ENCODE measurements at places on chromosomes 2 and 18.

DNA sequence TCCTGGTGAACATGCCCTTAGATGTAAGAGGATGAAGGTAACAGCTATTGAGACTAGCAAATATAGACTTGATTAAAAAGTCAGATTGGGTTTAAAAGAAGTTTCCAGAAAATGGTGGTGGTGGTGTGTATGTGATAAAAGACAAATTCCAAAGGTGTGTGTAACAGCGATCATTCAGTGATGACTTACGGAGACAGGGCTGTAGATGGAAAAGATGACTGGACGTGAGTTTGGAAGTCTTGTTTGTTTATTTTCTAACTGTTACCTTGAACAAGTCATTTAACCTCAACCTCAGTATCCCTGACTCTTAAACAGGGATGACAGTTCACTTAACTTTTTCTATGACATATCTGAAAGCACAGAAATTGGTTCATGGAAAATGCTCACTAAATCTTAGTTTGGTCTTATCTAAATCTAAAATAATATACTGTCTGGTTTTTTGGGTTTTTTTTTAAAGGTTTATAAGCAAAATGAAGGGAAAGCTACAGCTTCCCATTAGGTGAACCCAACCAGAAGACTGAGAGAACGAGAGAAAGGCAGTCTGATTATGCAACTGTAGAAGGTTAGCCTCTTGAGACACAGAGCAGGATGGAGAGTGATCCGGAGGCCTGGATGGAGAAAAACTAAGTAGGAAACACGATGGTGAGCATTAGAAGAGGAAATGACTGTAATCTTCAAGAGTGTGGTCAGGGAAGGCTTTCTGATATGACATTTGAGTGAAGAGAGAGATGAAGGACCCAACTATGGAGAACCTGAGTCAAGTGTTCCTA lies 71.9 kb downstream of the TCF4 start:
- DNase-seq: no peak

- no peak for DNase-seq
Measured at GRCh38 chr2:236661762-236662110, 92.1 kb downstream of the ACKR3 start.

DNA sequence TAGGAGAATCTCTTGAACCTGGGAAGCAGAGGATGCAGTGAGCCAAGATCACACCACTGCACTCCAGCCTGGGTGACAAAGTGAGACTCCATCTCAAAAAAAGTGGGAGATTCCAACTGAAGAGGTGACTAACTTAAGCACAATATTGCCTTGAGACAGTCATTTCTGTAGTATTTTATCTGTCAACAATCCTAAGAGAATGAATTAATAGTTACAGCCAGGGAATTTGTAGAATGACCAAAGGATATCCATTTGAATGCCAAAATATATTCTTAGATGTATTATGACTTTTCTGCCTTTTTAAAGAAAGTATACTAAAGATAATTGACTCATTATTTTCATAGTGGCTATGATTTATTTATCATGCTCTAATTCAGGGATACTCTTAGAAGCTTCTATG lies 40.7 kb upstream of the CCDC150 start:
- DNase-seq: no peak

GRCh38 chr2:113098041-113098440 lies 29.4 kb upstream of the IL1RN start:
- DNase-seq: no peak

GRCh38 chr2:204687776-204688175 lies 142.5 kb downstream of the PARD3B start:
- DNase-seq: no peak

DNA sequence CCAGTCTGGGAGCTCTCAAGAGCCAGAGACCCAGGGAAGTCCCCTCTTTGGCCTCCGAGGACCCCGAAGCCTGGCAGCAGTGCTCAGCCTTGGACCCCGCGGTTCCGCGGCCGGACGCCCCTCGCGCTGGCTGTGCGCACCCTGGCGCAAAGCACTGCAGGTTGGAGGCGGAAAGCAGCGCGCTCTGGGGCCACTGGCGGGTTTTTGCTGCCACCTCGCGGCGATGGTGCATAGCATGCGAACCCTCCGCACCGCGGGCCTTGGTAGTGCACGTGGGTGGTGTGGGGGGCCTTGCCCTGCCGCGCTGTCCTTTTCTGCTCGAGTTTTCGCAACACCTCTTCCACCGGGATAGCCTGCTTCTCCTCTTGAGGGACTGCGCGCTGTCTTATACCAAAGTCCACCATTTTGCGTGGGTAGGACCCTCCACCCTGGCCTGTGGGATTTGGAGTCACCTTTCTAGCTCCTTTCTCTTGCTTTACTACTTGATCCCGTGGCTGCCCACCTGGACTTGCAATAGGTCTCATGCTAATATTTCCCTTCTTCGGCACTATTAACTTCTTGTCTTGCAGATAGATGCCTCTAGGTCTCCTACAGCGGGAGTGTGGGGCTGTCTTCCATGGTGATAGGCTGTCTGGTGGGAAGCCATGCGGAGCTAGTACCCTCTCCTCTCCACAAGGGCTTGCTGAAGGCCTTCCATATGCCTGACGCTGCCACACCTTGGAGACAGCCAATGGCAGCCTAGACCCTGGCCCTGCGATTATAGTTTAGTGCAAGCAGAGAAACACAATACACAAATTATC lies 14.3 kb downstream of the SIX3 start:
- DNase-seq: peak; percentile 52

- DNase-seq: no peak
Measured at GRCh38 chr2:97645112-97645694, 659 bp upstream of the COX5B start.

GRCh38 chr2:159936471-159936870 lies 125.9 kb downstream of the PLA2R1 start:
- no peak for DNase-seq

GRCh38 chr2:72891091-72891818 lies 4.0 kb downstream of the SPR start:
- DNase-seq: no peak

DNA sequence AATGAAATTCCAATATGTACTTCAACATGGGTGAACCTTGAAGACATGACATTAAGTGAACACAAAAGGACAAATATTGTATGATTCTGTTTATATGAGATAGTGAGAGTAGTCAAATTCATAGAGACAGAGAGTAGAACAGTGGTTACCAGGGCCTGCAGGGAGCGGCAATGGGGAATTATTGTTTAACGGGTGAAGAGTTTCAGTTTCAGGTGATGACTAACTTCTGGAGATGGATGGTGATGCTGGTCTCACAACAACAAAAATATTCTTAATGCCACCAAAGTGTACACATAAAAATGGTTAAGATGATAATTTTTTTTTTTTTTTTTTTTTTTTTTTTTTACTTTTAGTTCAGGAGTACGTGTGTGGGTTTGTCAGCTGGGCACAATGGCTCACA lies 109.4 kb upstream of the TMEM200C start:
- no peak for DNase-seq

- DNase-seq: no peak
Measured at GRCh38 chr2:216388046-216388884, 16.0 kb upstream of the MARCHF4 start.

GRCh38 chr2:98736464-98736889 lies 5.5 kb upstream of the MGAT4A start:
- DNase-seq: no peak

- DNase-seq: no peak
Measured at GRCh38 chr2:168912466-168912865, 11.4 kb downstream of the G6PC2 start.

DNA sequence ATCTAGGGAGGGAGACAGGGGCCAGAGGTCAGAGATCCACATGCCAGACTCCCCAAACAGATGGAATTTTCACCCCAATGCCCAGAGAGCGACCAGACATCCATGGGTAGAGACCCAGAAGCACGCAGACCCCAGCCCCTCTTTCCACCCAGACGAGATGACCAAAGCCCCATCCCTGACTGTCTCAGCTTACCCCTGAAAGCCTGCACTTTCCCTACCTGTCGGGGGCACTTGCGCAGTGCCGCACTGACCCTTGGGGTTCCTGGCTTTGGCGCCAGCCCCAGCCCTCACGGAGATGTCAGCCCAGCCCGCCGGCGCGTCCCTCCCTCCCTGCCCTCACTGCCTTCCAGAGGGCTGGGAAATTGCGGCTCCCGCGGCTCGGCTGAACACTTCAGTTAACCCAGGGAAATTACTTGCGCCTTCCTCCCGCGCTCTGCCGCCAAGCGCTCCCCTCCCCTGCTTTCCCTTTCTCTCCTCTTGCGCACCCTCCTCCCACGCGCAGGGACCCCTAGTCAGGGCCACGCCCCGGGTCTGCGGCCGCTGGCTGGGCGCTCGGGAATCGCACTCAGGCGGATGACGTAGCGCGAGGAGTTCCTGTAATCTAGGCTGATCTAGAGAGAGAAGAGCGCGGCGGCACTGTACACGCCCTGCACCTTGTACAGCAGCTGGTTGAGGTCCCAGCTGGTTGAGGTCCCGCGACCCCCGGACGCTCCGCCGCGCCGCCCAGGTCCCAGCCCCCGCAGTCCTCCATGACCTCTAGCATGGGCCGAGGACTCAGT lies 12.0 kb downstream of the ALPG start:
- DNase-seq: no peak

DNA sequence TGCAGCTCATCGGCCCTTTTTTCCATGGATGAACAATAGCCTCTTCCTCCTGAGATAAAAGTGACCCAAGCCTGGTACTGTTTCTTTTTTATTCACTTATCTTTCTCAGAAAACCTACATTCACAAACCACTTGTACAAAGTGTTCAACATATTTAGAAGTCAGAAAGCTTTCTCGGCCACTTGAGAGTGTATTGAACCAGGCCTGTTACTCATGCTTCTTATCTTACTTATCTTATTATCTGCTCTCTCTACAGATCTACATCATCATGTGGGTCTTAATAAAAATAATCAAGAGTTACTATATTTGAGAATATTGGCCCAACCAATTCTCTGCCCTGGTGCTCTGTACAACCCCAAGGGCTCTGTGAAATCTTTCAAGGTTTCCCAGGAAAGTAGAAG lies 242.1 kb downstream of the MREG start:
- DNase-seq: no peak

GRCh38 chr2:85401844-85402243 lies 8.3 kb downstream of the CAPG start:
- DNase-seq: no peak

GRCh38 chr2:101692766-101693165 lies 4.7 kb upstream of the MAP4K4 start:
- DNase-seq: no peak

DNA sequence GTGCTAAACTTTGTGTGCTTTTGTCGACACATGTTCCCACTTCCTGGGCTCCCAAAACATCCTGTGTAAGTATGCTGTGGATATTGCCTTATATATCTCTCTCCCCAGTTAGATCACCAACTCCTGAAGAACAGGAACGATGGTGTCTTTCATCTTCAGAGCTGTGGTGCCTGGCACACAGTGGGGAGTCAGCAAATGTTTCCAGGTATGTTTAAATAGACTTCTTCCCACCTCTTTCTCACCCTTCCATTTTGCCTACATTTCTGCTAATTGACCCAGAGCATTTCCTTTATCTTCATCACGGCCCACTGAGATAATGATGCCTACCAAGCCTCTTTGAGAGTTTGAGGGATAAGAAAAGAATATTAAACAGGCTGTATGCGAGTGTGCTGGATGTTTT lies 60.7 kb downstream of the RND3 start:
- no peak for DNase-seq

DNA sequence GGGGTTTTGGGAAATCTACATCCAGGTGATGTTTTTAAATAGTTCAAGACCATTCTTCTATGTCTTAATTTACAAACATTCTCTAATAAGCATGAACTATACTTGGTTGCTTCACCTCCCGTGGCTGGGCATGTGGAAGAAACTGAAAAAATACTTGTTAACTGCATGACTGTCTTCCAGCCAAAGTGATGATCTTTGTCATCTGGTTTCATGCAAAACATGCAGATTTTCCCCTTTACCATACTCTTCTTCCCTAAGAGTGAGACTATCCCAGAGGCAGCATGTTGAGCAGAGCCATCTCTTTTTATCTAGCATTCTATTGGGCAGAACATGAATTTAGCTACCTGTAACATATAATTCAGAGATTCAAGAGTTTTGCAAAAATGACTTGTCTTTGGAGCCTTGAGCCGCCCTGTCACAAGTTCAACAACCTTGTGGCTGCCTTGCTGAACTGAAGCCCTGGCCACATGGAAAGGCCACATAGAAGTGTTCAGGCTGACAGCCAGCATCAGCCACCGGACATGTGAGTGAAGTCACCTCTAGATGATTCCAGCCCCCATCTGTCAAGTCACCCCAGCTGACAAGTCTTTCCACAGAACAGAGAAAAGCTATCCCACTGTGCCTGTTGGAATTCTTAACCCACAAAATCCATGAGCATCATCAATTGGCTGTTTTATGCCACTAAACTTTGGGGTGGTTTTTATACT lies 142.8 kb downstream of the ANKRD44 start:
- DNase-seq: no peak

DNA sequence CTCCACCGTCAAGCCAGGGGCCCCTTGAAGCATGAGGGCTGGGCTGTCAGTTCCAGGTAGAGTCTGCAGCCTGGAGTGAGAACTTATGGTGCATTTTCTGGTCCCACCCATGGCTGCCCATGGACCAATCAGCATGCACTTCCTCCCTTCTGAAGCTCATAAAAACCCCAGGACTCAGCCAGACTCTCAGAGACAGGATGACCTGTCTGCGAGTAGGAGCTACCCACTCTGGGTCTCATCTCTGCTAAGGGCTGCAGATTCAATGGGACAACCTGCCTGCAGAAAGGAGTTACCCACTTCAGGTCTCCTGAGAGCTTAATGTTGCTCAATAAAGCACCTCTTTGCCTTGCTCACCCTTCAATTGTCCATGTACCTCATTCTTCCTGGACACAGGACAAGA lies 9.4 kb upstream of the DUSP19 start:
- no peak for DNase-seq

DNA sequence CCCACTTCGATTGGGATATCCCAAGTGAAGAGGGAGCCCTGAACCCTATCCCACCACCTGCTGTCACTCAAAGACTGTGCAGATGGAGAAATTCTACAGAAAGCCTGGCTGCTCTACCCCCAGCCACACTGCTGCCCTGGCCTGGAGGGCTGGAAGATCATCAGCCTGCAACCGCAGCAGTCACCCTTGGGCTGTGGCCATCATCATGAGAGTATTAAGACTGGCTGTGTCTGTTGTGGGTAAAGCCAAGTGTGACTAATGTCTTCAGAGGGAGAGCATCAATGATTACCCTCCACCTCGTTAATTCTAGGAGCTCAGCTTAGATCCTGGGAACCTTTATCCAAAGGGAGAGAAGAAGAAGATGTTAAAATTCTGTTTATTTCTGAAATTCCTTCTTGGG lies 221.5 kb downstream of the TFCP2L1 start:
- no peak for DNase-seq

- no peak for DNase-seq
Measured at GRCh38 chr2:233210843-233211547, 40.5 kb upstream of the ATG16L1 start.

- no peak for DNase-seq
Measured at GRCh38 chr2:231412618-231412963, 17.1 kb downstream of the B3GNT7 start.

- DNase-seq: peak; percentile 24
Measured at GRCh38 chr18:62637807-62638687, 77.3 kb upstream of the PHLPP1 start.
